ENCODE measurements at places on chromosomes 4 and X. TPM values are rescaled to one million over a fixed set of nuclear protein-coding genes. Genes with fewer than 3 reads are reported as not detected.

DNA sequence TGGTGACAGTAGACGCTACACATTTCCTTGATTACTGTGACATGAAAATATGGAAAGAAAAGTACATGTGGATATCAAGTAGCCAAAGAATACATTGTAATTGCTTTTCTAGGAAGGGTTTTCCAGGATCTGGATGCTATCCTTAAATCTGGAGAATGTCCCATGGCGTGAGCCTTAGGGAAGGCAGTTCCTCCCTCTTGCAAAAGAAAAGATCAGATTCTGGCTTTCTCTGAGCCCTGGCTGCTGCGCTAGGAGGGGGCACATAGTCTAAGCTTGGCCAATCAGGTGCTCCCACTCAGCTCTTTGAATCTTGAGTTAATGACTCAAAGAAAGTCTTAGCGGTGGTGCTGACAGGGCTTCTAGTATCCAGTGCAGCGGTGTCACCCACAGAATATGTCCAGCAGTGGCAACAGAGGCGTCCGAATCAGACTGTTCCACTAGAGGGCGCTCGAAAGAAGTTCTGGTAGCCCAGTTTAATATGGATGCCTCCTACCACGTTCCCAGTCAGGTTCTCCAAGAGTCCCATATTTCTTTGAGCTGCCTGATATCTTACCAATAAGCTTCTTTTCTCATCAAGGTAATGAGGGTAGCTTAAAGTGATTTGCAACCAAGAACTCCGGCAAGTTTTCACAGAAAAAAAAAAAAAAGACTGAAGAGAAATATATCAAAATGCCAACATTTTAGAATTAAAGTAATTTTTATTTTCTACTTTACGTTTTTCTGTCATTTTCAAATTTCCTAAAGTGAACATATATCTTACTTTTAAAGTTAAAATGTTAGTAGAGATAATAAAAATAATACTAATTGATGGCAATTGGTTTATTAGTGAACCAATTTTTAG is 213.4 kb upstream of the S100G start:
- H3K27ac ChIP-seq = no peak overlapping the region
- H3K36me3 ChIP-seq = no peaks in the 10 kb centered on the region
- H3K4me1 ChIP-seq = peaks cover 11% of the 10 kb centered on the region
- H3K27me3 ChIP-seq = no peaks in the 10 kb centered on the region
- peak; percentile 84 for DNase-seq

DNA sequence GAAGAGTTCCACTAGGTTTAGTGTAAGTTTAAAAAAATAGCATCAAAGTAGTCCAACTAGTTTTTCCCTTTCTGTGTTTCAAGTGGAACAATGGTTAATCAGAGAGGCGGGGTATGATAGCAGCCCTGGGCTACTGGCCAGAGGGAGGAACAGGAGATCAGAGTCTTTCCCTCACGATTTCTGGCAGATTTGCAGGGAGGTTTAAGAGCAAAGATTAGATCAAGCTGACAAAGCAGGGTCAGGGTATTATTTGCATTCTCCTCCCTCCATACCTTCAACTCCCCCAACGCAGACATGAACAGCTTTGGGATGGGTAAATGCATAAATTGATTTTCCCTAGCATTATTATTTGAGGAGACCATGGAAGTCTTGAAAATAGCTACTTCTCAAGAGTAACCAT is 277.6 kb upstream of the DIAPH2 start:
- H3K27ac ChIP-seq = no peak overlapping the region
- no peaks in the 10 kb centered on the region for H3K36me3 ChIP-seq
- no peaks in the 10 kb centered on the region for H3K4me1 ChIP-seq
- H3K4me3 ChIP-seq = no peak overlapping the region

DNA sequence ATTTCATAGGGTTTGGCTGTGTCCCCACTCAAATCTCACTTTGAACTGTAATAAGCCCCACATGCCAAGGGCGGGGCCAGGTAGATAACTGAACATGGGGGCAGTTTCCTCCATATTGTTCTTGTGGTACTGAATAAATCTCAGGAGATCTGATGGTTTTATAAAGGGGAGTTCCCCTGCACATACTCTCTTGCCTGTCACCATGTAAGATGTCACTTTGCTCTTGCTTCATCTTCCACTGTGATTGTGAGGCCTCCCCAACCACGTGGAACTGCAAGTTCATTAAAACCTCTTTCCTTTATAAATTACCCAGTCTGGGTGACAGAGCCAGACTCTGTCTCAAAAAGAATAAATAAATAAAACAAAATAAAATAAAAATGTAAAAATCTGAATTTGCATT is 95.9 kb downstream of the PDS5A start:
- H3K4me3 ChIP-seq = no peak overlapping the region
- H3K36me3 ChIP-seq = peaks cover 27% of the 10 kb centered on the region
- no peaks in the 10 kb centered on the region for H3K4me1 ChIP-seq

- no peak overlapping the region for H3K27ac ChIP-seq
- no peak overlapping the region for H3K4me3 ChIP-seq
- H3K27me3 ChIP-seq = peaks cover 13% of the 10 kb centered on the region
- DNase-seq = no peak
Measured at GRCh38 chr4:81350040-81350439, 121.7 kb downstream of the RASGEF1B start.

MAGEC3 gene
- not detected for total RNA-seq

BEND2 gene
- total RNA-seq = not detected

GRCh38 chrX:29699239-29699638 is 516.1 kb upstream of the MAGEB2 start:
- no peak overlapping the region for H3K27ac ChIP-seq
- H3K36me3 ChIP-seq = no peaks in the 10 kb centered on the region
- no peak for DNase-seq
- H3K4me1 ChIP-seq = no peaks in the 10 kb centered on the region

GABRG1 gene
- total RNA-seq = not detected

STBD1 gene
- not detected for total RNA-seq

GRCh38 chr4:128633067-128633466 is 176.4 kb upstream of the JADE1 start:
- H3K4me1 ChIP-seq = no peaks in the 10 kb centered on the region
- H3K4me3 ChIP-seq = no peak overlapping the region
- no peaks in the 10 kb centered on the region for H3K36me3 ChIP-seq
- no peak for DNase-seq
- peaks cover 2% of the 10 kb centered on the region for H3K27me3 ChIP-seq

DNA sequence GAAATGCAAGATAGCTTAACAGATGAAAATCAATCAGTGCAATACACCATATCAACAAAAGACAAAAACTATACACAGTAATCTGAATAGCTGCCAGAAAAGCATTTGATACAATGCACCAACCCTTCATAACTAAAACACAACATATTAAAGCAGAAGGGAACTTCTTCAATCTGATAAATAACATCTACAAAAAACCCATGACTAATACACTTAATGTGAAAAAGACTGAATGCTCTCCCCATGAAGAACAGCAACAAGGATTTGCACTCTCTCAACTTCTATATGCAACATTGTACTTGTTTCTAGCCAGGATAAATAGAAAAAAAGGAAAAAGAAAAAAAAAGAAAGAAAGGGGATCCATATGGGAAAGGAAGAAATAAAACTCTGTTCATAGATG is 139.7 kb downstream of the RBM47 start:
- no peaks in the 10 kb centered on the region for H3K36me3 ChIP-seq
- peaks cover 2% of the 10 kb centered on the region for H3K4me1 ChIP-seq
- H3K4me3 ChIP-seq = no peak overlapping the region
- H3K27me3 ChIP-seq = no peaks in the 10 kb centered on the region
- DNase-seq = no peak
- no peak overlapping the region for H3K27ac ChIP-seq

- no peak for DNase-seq
- H3K4me3 ChIP-seq = no peak overlapping the region
- H3K27ac ChIP-seq = no peak overlapping the region
- H3K4me1 ChIP-seq = no peaks in the 10 kb centered on the region
Measured at GRCh38 chr4:72341432-72341820, 227.6 kb downstream of the ADAMTS3 start.

GRCh38 chr4:129474698-129475097 is 378.7 kb downstream of the C4orf33 start:
- no peak overlapping the region for H3K4me3 ChIP-seq
- H3K27ac ChIP-seq = no peak overlapping the region
- peaks cover 3% of the 10 kb centered on the region for H3K36me3 ChIP-seq
- H3K4me1 ChIP-seq = no peaks in the 10 kb centered on the region

DNA sequence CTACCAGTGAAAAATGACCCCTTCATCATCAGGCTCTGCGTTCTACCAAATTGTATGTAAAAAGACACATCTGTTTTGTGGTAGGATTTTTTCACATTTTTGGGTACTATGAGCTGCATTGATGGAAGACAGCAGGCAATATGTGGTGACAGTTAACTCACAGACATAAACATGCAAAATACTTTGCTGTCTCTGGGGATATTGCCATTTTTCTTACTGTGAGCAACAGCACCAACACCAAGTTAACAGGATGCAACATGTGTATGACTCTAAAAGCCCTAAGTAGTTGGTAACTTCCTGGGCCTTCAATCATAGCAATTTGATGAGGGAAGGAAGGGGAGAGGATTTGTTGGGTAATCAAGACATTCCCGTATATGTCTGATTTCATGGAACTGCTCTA is 56.4 kb upstream of the DRP2 start:
- peaks cover 12% of the 10 kb centered on the region for H3K36me3 ChIP-seq
- no peak overlapping the region for H3K27ac ChIP-seq
- no peaks in the 10 kb centered on the region for H3K4me1 ChIP-seq
- DNase-seq = no peak
- H3K27me3 ChIP-seq = no peaks in the 10 kb centered on the region

DNA sequence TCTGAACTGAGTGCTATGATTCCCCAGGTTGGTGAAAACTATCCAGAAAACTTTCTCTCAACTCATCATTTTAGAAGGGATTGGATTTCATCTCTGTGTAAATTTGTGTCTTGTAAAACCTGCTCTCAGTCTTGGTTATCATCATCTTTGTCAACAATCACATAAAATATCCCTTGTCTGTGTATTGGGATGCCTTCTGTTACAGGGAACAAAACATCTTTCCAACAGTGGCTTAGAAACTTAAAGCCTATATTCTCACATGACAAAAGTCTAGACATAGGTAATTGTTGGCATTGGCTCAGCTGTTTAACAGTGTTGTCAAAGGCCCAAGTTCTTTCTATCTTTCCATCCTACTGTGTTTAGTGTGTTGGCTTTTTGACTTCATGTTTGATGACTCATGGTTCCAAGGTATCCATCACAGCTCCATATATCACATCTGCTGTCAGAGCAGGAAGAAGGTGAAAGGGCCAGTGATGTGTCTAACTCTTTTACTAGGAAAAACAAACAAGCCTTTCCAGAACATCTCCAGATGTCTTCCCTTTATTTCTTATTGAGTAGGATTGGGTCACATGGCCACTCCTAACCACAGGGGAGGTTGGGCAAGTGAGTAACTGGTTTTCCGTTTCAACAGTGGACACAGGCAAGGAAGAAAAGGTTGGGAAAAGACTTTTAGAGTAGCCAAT is 65.0 kb downstream of the PHEX start:
- no peaks in the 10 kb centered on the region for H3K4me1 ChIP-seq
- no peaks in the 10 kb centered on the region for H3K36me3 ChIP-seq
- H3K27ac ChIP-seq = no peak overlapping the region

GRCh38 chrX:16882169-16882568 is 12.0 kb upstream of the RBBP7 start:
- H3K27me3 ChIP-seq = peaks cover 3% of the 10 kb centered on the region
- no peaks in the 10 kb centered on the region for H3K36me3 ChIP-seq
- DNase-seq = peak; percentile 12
- H3K4me1 ChIP-seq = no peaks in the 10 kb centered on the region
- peak overlapping the region; percentile 45 for H3K4me3 ChIP-seq

DNA sequence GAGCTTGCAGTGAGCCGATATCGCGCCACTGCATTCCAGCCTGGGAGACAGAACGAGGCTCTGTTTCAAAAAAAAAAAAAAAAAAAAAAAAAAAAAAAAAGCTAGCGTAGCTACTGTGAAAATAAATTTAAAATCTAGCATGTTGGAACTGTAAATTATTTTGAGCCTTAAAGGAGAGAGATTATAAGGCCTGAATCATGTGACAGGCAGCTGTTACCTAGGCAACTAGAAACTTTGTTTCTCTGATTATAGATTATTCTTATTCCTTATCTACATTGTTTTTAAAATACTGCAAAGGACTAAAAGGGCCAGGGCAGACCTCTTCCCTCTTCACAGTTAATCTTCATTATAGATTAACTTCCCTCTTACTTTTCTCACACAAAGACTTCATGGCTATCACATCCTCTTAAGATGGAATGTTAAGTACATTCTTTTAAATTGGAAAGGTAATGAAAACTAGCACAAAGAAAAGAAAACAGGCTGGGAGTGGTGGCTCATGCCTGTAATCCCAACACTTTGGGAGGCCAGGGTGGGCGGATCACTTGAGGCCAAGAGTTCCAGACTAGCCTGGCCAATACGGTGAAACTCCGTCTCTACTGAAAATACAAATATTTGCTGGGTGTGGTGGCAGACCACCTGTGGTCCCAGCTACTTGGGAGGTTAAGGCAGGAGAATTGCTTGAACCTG is 21.1 kb upstream of the PDS5A start:
- H3K27ac ChIP-seq = no peak overlapping the region
- H3K4me3 ChIP-seq = no peak overlapping the region
- no peaks in the 10 kb centered on the region for H3K27me3 ChIP-seq
- DNase-seq = no peak
- no peaks in the 10 kb centered on the region for H3K36me3 ChIP-seq

SSX2B gene
- total RNA-seq = not detected

- H3K36me3 ChIP-seq = no peaks in the 10 kb centered on the region
- no peak within 1 kb of the TSS for H3K27ac ChIP-seq
Measured at GRCh38 chr4:76434901-76435527, at the start of gene SHROOM3. Gene SHROOM3 (plus strand): TSS chr4:76435229. CDS start chr4:76436053, 824 bp downstream.

DNA sequence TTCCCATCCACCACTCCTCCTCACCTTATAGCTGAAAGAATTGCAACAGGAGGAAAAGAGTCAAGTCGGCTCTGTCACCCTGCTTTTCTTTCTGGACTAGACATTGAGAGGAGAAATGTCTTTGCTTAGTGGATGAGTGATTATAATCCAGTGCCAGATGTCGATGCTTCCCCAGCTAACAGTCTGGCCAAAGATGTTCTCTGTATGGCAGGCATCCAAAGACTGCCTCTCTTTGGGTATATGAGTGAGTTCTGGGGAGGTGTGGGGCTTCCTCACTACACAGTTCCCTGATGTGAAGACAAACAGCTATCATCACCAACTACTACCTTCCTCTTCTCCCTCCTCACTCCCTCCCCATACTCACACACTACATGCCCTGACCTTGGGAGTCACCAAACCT is 90.9 kb downstream of the COMMD8 start:
- no peaks in the 10 kb centered on the region for H3K36me3 ChIP-seq
- H3K27ac ChIP-seq = no peak overlapping the region
- H3K4me3 ChIP-seq = no peak overlapping the region
- no peak for DNase-seq
- peaks cover 3% of the 10 kb centered on the region for H3K27me3 ChIP-seq
- H3K4me1 ChIP-seq = no peaks in the 10 kb centered on the region

- DNase-seq = no peak
- H3K4me1 ChIP-seq = no peaks in the 10 kb centered on the region
- no peaks in the 10 kb centered on the region for H3K36me3 ChIP-seq
- H3K4me3 ChIP-seq = no peak overlapping the region
- H3K27ac ChIP-seq = no peak overlapping the region
Measured at GRCh38 chrX:37834937-37835336, 12.4 kb downstream of the DYNLT3 start.
